ENCODE measurements at places on chromosomes 16 and 17.

- DNase-seq = no peak
These were observed 186.0 kb upstream of the PIRT start for GRCh38 chr17:11023639-11024479.

GRCh38 chr17:49565948-49566491, 9.7 kb upstream of the NXPH3 start:
- DNase-seq = no peak

DNA sequence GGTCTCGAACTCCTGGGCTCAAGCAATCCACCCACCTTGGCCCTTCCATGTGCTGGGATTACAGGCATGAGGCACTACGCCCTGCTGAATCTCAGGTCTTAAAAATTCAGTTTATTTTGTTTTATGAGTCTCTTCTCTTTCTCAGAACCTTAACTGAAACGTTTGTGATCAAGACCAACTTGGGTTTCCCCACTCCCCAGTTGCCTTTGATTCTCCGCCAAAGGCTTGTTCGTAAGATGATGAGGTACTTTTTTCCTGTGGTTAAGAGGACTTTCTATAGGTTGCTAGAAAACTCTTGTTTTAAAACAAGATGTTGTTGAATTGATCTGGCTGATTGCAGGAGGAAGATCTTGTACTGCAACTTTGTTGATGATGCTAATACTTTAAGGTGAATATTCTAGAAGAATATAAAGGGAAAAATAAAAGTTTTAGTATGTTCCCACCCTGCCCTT, 11.7 kb downstream of the ABCC1 start:
- peak; percentile 51 for DNase-seq

DNA sequence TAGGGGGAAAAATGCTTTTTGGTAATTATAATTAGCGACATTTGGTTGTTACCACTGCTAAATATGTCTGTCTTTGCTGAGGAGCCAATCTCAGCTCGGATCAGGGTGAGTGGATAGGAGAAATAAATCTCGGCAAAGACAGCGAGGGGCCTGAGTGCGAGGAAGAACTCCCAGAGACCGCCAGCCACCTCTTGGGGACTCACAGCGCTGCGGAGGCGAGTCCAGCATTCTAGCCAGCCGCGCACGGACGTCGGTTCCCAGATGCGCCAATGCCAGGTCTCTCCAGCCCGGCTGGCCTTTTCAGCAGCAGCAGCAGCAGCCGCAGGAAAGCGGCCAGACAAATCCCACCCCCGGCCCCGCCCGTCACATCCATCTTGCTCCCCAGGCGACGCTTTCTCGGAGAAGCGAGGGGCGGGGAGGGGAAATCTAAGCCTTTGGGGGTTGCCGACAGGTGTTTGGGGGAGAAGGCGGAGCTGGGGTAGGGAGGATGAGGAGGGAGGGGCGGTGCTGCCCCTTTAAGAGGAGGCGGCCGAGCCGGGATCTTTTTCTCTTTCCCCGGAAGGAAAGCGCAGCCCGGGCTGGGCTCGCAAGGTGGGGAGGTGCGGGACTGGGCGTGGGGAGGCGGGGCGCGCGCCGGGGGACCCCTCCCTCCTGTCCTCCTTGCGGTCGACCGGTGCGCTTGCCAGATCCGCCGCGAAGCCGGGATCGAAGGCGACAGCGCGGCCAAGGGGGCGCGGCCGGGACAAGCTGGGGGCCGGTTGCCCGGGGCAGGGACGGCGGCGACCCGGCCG, at the start of gene ITGA3:
ITGA3 (plus strand) TSS at position 685 of the 791 bp plus-strand sequence. CDS start 330 bp downstream, outside the sequence.
- DNase-seq = peak; percentile 60

DNA sequence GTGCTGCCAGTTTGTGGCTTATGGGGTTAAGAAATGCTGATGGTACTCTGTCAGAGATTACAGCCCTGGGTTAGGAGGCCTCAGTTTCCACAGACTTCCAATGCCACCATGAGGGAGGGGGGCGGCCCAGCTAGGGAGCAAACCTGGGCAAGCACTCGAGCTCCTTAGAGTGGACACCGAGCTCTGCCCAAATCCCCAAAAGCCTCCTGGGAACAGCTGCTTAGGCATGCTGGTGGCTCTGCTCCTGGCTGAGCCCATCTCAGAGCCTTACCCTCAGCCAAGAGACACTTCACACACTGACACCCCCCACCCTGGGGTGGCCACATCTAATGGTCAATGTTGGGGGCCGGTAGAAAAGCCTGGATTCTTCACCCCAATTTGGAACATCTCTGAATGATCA, 66.1 kb downstream of the C16orf78 start:
- no peak for DNase-seq

- DNase-seq = no peak
These were observed 11.6 kb upstream of the CMIP start for GRCh38 chr16:81432937-81433557.

DNA sequence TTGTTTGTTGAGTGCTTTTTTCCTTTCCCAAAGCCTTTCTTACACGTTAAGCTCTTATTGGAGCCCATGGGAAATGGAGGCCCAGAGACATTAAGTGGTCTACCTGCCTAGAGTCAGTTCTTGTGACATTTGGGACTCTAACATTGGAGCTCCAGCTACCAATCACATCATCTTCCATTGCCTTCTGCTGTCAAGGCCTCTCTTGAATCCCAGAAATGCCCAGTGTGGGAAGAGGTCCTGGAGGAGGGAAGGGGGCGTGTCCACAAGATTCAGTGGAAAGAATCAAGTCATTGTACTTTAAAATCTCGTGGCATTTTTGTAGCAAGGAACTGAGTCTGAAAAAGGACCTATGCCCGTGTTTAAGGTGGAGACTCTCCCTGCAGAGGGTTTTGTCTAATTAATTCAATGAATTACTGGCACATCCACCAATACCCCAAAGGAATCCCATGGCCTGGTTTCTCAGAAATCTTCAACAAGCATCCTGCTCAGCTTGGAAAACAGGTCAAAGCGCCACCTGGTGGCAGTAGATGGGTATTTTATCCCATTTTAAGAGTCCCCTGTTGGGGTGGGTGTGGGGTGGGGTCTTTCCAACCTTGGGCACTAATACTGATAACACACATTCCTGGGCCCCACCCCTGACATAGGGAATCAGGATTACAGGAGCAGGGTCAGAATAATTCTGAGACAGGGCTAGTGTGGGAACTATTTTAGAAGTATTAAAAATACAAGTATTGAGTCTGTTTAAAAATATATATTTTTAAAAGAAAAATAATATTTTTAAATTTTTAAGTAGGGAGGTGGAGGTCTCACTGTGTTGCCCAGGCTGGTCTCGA, 24.6 kb downstream of the GPT2 start:
- peak; percentile 30 for DNase-seq

- no peak for DNase-seq
These were observed 119.0 kb upstream of the EEF2KMT start for GRCh38 chr16:5216441-5217080.

GRCh38 chr17:50087246-50087911, 7.8 kb upstream of the PDK2 start:
- DNase-seq = peak; percentile 63

GRCh38 chr16:7487574-7488323, 155.1 kb downstream of the RBFOX1 start:
- DNase-seq = no peak

DNA sequence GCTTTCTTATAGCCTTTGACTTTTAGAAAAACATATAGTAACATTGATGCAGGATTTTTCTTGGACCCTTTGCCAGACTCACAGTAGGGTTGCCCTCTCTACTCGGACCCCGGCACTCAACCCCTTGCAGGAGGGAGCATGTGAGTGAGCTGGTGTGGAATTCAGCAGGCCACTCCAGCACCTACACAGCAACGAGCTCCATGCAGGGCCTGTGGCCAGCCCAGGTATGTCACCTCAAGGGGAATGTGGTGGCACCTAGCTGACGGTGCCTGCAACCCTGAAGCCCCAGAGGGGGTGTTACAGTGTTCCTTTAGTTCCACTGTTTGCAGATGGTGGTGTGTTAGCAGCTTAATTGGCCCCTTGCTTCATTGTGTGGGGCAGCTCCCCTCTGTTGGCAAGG, 414.9 kb downstream of the KCNJ2 start:
- no peak for DNase-seq

DNA sequence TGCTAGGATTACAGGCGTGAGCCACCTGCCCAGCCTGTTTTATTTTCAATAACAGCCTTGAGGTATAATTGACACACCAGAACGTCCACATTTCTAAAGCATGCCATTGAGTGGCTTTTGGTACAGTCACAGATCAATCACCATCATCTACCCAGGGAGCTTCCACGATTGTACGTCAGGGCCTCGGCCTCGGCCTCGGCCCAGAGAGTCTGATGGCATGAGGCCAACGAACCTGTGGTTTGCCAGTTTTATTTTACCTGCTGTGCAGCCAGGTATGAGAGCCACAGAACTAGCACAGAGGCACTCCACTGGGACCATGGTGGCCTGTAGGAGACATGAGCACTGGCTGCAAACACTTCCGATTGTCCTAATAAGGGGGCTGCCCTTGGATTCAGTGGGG, 8.3 kb downstream of the UBALD1 start:
- no peak for DNase-seq

DNA sequence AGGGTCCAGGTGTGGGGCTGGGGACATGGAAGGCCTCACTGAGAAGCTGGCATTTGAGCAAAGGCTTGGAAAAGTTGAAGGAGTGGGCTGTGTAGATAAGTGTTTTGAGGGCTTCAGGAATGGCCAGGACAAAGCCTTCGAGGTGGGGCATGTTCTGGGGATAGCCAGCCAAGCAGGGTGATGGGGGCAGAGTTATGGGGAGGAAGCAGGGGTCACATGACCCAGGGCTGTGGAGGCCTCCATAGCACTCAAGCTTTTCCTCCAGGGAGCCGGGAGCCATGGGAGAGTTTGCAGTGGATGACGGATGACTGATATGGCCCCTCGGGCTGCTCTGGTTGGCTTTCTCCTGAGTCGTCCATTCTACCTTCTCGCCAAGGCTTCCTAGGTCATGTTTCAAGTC, 27.6 kb downstream of the PLCG2 start:
- no peak for DNase-seq

DNA sequence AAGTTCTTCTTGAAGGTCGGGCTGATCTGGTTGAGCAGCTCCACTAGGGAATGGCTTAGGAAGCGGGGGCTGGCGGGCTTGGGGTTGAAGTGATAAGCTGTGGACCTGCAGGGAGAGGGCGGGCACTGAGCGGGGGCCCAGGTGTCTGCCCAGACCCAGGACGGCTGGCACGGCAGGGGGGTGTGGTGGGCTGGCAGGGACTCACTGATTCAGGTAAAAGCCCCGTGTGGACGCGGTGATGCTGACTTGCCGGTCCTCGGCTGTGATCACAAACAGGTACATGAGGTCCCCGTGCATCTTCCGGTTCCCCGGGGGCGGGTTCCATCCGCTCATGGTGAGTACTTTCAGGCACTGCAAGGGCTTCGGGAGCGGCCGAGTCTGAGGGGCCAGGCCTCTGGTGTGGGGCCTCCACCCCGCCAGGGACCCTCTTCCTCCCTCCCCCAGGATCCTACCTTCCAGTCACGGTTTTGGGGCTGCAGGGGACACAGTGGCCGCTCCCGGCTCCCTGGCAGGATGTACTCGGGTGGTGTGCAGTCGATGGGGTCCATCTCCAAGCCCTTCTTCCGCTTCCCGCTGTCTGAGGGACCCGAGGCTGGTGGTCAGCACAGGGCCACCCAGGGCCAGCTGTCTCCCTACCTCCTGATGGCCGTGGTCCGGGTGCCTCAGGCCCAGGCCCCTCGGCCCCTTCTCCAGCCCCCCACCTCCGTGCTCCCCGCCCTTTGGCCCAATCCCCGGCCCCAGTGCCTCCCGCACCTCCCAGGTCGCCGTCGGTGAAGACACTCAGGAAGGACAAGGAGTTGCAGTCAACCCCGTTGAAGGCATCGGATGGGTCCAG, 10.2 kb downstream of the CLUH start:
- DNase-seq = no peak

DNA sequence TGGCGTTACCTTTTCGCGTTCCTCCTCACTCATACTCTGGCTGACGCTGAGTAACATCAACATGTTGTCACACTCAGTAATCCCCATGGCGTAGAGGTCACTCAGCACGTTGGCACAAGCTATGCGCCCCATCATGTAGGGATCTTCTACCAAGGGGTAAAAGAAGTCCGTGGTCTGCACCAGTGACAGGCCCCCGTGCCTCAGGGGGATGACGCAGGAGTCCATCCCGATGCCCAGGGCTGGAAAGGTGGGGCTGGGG, 596 bp downstream of the SEPHS2 start:
- no peak for DNase-seq

- no peak for DNase-seq
These were observed 6.7 kb upstream of the BCAR1 start for GRCh38 chr16:75257886-75258806.

GRCh38 chr16:57540906-57541753, 1.3 kb upstream of the ADGRG5 start:
- no peak for DNase-seq

- DNase-seq = no peak
These were observed 7.6 kb downstream of the HDAC5 start for GRCh38 chr17:44115585-44116415.

DNA sequence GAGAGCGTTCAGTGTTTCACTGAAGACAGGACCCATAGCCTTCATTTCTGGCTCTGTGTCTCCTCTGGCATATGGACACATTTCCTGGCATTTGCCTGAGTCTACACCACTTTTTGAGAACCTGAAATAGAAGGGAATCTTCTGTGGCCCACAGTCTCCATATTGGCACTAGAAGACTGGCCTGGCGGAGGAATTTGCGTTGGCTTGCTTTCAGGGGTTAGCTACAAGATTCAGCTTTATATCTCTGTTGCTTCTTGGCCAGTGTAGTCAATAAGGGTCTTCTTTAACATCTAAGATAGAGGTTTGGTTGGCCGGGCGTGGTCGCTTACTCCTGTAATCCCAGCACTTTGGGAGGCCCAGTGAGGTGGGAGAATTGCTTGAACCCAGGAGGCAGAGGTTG, 12.8 kb upstream of the CLEC18C start:
- no peak for DNase-seq

GRCh38 chr17:79246225-79247190, 171.9 kb downstream of the ENGASE start:
- no peak for DNase-seq

GRCh38 chr17:20216154-20216815, 207.1 kb downstream of the SPECC1 start:
- no peak for DNase-seq

DNA sequence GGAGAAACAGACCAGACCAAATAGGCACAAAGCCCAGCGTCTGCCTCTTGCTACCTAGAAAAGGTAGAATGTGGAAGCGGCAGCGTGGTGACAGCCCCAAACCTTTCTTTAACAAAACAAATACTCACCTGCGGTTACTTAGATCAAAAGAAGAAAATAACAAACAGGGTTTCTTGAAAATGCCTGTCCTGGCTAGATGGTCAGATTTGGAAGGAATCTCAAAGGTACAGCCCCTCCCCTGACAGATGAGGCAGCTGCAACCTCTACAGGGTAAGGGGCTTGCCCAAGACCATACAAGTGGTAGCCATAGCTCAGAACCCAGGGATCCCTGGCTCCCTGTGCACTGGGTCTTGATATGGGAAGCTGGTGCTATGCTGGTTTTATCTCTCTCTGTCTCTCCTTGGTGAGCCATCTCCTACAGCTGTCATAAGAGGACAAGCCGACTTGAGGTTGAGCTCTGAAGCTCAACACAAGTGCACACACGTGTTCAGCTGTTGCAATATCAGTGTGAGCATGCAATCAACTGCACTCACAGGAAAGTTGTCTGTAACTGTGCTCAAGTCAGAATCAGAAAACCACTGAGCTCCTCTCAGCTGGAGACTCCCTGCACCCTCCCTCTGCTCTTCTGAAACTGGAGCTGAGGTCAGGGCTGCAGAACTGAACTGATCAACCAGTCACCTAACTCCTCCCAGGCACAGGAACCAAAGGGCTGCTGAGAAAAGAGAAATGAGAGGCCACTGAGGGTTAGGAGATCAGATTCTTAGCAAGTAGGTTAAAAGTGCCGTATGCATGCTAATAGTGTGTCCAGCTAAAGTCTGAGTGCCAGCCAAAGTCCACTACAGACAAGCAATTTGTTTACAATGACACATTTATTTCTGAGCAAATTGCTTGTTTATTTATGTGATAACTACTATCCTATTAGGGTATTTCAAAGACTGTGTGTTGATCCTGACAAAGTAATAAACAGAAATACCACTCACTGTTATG, 6.1 kb upstream of the RNF157 start:
- DNase-seq = peak; percentile 46

Data from activated effector memory CD4-positive, alpha-beta T cell treated with Interleukin-2 at 50 U/mL for 16 hours (primary cell).